Adipocyte (in vitro differentiated cells): ENCODE measurements at places on chromosomes 16 and 17.
A peak's percentile ranks its signal among the peaks of the same experiment; 100 is the strongest.

DNA sequence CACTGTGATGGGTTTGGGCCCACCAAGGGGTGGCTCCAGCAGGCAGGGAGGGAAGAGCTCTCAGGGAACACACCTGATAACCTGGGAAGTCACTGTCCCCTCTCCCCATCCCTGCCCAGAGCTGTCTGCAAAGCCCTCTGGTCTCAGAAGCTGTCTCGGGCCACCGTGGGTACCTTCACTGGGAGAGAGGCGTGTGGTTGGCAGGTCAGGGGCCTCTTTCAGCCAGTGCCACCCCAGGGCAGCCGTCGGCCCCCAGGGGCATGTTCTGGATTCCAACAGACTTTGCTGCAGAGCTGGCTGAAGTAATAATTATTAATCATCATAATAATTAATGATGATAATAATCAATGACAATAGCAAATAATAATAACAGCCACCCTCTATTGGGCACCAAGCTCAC lies 21.1 kb downstream of the MGAT5B start:
- no peak for DNase-seq

- no peak for DNase-seq
Observed at GRCh38 chr16:16989368-16989767, 481.4 kb downstream of the XYLT1 start.

GRCh38 chr17:29178750-29179231 lies 1.4 kb downstream of the MYO18A start:
- peak; percentile 17 for DNase-seq

DNA sequence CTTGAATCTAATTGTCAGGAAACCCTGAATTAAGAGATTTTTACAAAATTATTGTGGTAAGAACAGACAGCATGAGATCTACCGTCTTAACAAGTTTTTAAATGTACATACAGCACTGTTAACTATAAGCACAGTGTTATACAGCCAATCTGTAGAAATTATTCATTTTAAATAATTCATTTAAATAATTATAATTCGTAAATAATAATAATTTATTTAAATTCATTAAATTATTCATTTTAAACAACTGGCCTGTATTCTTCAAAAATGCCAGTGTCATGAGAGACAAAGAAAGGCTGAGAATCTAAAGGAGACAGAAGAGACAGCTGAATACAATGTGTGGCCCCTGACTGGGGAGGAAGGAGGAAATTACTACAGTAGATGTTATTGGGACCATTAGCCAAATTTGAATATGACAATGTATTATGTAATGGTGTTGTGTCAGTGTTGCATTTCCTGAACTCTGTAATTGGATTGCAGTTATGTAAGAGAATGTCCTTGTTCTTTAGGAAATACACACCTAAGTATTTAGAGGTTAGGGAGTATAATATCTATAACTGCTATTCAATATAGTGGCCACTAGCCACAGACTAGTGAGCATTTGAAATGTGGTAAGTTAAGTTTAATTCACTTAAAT lies 2.3 kb downstream of the RSAD1 start:
- no peak for DNase-seq

DNA sequence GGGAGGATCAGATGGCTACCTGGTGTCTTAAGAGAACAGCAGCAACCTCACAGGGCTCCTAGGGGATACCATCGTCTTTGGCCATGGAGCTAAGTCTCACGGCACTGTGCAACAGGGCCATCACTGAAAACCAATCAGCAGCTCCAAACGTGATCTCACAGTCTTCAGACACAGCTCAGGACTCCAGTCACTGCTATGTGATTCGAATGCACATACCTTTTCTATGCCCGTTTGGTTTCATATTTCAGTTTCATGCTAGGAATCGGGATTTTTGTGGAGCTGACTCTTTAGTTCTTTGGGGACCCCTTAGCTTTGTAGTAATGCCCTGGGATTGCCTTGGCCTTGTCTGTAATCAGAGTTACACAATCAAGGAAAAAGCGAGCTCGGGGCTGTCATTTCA lies 162.8 kb upstream of the CDH11 start:
- peak; percentile 21 for DNase-seq
